ENCODE measurements at places on chromosomes 6 and 20. TPM values are rescaled to one million over a fixed set of nuclear protein-coding genes. Genes with fewer than 3 reads are reported as not detected.

- no peak for DNase-seq
Measured at GRCh38 chr6:20434766-20435165, 33.1 kb downstream of the E2F3 start.

DNA sequence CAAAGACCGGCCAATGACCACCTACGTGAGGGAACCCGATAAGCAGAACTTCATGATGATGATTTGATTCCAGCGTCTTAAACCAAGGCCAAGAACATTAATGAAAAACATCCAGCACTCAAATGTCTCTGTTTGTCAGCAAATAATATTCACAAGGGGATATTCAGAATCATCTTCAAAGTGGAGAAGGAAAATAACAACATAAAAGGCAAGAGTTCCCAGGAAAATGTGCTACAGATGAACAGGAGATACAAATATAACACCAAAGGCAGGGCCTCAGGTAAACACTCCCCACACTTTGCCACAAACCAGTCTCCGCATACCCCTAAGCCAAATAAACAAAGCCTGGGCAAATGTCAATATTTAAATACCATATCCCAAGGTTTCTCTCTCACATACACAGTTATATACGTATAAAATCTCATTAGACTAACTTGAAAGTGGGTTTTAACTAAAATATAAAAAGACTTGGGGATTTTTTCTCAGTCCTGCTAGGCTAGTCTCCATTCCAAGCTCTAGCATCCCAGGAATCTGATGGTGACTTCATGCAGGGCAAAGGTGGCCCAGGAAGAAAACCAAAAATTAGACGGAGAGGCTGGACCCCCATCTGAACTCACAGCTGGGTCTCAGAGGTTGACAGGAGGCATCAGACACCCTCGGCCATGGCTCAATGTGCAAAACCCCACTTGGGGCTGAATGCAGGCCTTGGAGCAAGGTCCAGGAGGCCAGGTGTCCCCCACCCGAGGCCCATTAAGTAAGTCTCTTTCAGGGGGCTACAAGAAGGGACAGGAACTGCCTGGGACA lies 32.1 kb downstream of the TRAM2 start:
- no peak for DNase-seq

DNA sequence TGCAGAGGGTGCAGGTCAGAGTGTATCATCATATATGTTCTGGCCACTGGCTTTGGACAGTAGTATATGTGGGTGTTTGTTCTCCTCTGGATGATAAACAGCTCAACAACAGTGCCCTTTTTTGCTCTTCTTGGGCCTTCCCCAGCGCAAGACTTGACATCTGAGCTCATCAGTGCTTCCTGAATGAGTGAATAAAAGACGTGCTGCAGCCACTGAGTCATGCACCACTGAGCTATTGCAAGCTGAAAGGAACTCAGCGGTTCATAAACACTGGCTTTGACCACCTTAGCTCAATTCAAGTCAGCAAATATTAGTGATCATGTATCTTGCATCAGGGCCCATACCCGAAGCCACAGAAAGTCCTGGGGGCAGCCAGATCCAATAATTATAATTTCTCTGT lies 105.3 kb upstream of the KCNG1 start:
- no peak for DNase-seq

- DNase-seq = no peak
Measured at GRCh38 chr6:122817766-122818165, 28.7 kb downstream of the SMPDL3A start.

- no peak for DNase-seq
Measured at GRCh38 chr6:11058406-11058805, 14.3 kb upstream of the ELOVL2 start.

GRCh38 chr6:138261116-138261780 lies 43.0 kb upstream of the PBOV1 start:
- no peak for DNase-seq

- no peak for DNase-seq
Measured at GRCh38 chr6:38713812-38714211, 1.3 kb upstream of the DNAH8 start.

DNA sequence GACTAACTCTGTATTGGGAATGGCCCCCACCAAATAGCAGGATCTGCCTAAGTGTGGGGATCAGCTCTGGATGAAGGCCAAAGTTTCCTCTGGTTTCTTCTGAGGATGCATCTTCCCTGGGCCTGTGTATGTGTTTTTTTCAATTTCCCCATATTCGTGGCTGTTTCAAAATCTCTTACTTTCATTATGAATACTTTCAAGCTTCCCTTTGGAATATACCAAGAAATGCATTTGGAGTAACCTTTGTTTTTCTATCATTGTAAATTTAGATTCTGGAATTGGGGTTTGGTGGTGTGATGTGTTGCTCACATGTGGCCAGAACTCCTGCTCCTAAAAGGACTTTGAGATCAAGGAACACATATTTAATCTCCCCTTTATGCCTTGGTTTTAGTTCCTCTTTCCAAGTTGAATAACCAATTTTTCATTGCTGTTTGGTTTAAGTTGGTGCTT lies 8.4 kb downstream of the ENTPD6 start:
- DNase-seq = no peak

Gene PAX1
- total RNA-seq = not detected

Gene POU5F1
- total RNA-seq = not detected
